ENCODE measurements at places on chromosomes 12 and 14.
A peak's percentile ranks its signal among the peaks of the same experiment; 100 is the strongest.

DNA sequence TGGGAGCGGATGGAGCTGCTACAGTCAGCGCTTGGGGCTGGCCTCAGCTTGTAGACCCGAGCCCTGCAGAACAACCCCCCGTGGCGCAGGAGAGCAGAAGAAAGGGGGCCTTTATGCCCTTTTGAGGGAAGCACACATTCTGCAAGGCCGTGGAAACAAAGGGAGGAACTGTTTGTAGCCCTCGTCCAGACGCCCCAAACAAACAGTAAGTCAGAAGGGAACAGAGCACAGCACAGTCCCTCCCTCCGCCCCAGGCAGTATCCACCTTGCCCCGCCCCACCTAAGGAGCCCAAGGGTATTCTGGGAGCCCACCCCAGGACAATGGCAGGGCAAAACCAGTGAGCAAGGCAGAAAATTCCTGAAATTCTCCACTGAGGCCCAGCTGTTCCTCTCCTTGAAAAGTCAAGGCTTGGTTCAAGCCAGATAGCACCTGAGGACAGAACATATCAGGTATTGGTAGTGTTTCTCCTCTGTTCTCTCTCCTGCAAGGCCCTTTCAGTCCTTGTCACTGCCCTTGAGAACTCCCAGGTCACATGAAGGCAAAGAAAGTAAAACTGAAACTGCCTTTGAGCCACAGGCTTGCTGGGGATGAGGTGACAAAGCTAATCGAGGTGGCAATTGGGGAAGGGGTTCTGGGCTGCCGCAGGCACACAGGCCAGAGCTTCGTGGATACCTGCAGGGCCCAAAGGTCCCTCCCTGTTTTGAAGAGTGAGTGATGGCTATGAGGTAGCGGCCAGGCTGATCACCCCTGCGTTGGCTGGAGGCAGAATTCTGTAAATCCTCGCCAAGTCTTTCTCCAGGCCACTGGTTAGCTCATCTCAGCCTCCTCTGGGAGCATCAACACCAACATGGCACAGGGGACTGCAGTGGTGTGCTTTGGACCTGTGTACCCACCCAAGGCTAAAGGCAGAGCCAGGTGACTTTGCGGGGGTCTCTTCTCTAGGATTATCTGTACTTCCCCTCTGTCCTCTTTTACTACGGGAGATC is 499 bp downstream of the DGLUCY start:
- DNase-seq = peak; percentile 31

- DNase-seq = no peak
Measured at GRCh38 chr12:58341791-58342190, 400.4 kb downstream of the ATP23 start.

DNA sequence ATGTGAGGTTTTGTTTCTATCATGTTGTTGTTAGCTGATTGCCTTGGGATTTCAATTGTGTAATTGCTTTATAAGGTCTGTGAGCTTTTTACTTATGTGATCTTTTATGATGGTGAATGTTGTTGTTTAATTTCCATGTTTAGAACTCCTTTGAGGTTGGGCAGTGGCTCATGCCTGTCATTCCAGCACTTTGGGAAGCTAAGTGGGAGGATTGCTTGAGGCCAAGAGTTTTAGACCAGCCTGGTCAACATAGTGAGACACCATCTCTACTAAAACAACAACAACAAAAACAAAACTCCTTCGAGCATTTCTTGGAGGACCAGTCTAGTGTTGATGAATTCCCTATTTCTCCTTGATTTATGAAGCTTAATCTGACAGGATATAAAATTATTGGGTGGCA is 102.1 kb upstream of the PMCH start:
- no peak for DNase-seq

DNA sequence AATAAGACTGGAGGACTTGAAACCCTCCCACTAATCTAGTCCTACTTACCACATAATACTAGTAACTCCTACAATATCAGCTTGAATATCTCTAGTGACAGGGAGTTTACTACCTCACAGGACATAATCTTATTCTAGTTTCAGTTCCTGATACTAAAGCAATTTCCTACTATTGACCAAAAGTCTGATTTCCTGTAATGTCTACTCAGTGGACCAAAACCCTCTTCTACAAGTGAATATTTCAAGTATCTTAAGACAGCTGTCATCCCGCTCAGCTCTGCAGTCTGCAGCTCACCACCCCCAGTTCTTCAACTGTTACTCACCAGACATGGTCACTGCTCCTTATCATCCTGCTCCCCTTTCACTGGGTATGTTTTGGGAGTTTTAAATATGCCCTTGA is 70.8 kb upstream of the TMCC3 start:
- no peak for DNase-seq

GRCh38 chr12:11593013-11593412 is 56.5 kb upstream of the ETV6 start:
- DNase-seq = no peak

DNA sequence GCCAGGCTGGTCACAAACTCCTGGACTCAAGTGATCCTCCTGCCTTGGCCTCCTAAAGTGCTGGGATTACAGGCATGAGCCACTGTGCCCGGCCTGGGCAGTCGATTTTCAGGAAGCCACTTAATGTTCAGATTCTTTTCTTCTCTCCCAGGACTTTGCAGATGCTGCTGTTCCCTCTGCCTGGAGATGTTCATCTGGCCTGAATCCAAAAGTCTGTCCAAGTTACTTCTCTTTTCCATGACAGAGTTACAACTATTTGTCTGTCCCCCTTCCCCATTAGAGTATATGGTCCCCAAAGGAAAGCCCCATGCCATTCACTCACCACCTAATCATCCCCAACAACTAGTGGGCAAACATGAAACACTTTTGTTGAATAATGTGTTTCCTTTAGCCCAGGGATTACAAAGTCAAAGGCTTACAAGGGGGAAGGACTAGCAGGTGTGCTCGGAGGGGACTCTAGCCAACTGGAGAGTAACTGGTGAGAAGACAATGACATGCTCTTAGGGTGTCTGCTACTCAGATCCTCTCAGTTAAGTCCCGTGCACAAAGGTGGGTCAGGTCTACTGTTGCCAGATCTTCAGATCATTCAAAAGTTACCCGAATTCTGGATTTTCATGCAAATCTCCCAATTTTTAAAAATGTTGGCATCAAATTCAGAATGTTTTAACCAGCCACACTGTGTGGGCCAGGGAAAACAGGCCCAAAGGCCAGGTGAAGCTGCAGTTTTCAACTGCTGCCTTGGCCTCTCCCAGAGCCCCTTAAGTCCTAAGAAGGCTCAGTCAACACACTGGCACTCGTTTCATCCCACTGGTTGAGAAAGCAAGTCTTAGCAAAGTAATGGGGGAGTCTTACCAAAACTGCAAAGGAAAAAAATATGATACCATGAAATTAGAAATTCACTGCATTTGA is 29.6 kb downstream of the NUDT4 start:
- DNase-seq = no peak

- DNase-seq = no peak
Measured at GRCh38 chr14:98548071-98548686, 723.8 kb downstream of the BCL11B start.

DNA sequence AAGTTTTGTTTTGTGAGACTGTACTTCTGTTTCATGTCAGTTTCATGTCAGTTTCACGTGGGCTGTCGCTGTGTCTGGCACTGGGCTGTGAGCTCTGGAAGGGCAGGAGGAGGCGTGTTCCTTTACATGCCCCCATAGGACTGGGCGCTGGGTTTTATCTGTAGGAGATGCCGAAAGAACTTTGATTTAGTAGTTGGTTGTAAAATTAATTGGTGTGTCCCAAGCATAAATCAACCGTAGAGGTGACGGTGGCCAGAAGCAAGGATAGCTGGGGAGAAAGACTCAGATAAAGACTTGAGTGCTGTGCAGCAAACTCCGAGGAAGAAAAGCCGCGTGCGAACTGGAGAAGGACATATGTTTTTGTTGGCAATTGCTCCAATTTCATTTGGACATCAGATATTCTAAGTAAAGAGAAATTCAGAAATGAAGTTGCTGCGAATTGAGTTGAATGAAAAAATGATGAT is 182.5 kb downstream of the VRK1 start:
- DNase-seq = no peak

DNA sequence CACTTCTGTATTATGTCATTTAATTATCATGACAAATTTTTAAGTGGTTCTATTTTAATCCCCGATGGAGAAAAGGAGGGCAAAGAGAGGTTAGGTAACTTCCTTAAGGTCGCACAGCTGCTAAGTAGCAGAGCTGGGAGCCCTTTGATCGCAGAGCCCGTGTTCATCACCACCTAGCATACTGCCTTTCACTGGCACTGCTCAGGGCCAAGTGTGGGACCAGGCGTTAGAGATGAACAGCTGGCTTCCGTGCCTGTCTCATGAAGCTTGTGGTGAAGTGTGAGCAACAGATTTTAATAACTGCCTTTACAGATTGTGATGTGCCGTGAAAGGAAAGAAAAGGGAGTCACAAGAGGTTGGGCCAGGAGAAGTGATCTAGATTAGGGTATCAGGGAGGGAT is 273.6 kb downstream of the AKAP6 start:
- no peak for DNase-seq

GRCh38 chr12:95130096-95130495 is 56.7 kb upstream of the NR2C1 start:
- DNase-seq = no peak

- no peak for DNase-seq
Measured at GRCh38 chr12:109596418-109597244, 23.0 kb downstream of the MVK start.

- no peak for DNase-seq
Measured at GRCh38 chr14:36676236-36676635, 14.6 kb downstream of the PAX9 start.

- DNase-seq = no peak
Measured at GRCh38 chr14:52078095-52078531, 9.3 kb upstream of the NID2 start.

- DNase-seq = no peak
Measured at GRCh38 chr14:20684662-20685456, 499 bp downstream of the RNASE4 start.

GRCh38 chr12:110917961-110918360 is 2.4 kb downstream of the MYL2 start:
- no peak for DNase-seq

GRCh38 chr12:76272287-76272686 is 75.9 kb downstream of the BBS10 start:
- DNase-seq = no peak

- DNase-seq = no peak
Measured at GRCh38 chr12:130710733-130711080, 5.4 kb downstream of the RIMBP2 start.

DNA sequence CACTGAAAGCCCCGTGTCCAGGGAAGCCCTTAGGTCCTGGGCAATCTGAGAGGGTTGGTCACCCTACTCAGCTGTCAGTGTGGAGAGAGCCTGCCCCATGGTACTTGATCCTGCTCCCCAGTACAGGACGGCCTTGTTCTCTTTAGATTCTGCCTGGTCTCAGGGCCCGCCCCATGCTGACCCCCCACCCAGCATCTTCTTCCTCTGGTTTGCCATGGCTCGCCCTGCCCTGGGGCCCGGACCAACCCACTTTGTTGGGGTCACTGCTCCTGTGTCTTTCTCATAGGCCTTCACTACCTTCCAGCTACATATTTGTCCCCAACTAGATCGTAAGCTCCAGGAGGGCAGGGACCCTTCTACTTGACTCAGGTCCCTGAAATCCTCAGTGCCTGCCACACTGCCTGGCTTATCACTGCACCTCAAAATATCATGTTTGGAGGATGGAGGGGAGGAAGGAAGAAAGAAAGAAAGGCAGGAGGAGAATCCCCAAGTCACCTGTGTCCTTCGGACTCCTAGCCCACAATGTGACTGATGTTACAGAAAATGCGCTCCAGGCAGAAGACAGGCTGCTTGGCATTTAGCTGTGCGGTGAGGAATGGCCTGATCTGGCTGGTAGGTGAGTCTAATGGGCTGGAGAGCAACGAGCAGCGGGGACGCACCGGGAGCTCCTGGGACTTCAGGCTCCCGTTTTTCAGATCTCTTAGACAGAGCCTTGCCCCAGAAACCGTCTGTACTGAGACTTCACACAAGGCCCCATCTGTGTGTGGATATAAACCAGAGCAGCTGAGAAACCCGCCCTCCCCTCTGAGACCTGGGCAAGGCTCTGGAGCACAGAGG is 66.1 kb downstream of the C14orf132 start:
- no peak for DNase-seq

DNA sequence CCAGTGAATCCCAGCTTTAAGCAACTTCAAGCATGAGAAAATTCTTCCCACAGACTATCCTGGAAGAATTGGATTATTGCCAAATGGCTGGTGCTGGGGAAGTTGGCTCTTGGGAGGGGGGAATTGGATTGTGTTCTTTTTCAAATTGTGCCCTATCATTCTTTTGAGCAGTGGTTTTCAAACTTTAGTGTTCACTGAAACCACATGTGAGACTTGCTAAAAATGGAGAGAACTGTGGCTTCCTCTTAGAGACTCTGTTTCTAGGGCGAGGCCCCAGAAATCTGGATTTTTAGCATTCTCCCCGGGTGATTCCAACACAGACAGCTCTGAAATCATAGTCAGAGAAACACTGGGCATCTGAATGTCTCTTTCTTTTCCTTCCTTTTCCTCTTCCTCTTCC is 14.3 kb upstream of the OTUB2 start:
- DNase-seq = no peak

- DNase-seq = no peak
Measured at GRCh38 chr14:89779707-89780106, 174.8 kb downstream of the EFCAB11 start.

GRCh38 chr12:24996820-24997219 is 47.9 kb upstream of the BCAT1 start:
- no peak for DNase-seq

- no peak for DNase-seq
Measured at GRCh38 chr14:43896044-43896443, 611.0 kb downstream of the FSCB start.

GRCh38 chr12:109611223-109611622 is 37.6 kb downstream of the MVK start:
- no peak for DNase-seq

DNA sequence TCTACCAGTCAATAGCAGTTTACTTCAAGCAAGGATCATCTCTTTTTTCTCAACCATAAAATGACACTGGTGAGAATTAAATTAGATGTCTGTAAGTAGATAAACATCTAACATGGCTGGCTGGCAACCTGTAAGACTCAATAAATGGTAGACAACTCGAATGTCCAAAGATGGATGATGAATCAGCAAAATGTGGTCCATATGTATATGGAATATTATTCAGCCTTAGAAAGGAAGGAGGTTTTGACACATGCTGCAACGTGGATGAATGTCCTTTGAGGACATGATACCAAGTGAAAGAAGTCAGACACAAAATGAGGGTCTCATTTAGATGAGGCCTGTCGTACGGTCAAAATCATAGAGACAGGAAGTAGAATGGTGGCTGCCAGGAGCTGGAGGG is 46.2 kb downstream of the SPRING1 start:
- DNase-seq = no peak

DNA sequence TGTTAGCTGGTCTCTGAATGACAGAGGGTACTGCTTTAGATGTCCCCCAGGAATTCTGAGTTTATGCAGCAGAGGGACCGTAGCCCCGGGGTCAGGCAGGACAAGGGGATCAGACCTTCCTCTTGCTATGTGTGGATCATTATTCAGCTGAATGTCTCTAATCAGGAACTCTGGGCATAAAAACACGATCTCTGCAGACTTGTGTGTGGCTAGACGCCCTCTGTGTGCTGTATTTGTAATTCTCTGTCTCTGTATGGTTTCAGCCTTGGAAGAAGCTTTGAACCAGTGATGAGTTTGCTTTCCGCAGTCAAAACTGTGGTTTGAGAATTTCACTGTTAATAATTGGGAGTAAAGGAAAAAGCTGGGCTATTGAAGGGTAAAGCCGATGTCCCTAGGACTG is 125.3 kb downstream of the ETV6 start:
- no peak for DNase-seq

Measured in bone marrow (tissue), 2 donors.